Hypothalamus (tissue), 51 donors: ENCODE measurements at places on chromosomes 3 and 15.

- DNase-seq = no peak
These were observed 150.8 kb upstream of the KCNMB2 start for GRCh38 chr3:178385280-178385952.

DNA sequence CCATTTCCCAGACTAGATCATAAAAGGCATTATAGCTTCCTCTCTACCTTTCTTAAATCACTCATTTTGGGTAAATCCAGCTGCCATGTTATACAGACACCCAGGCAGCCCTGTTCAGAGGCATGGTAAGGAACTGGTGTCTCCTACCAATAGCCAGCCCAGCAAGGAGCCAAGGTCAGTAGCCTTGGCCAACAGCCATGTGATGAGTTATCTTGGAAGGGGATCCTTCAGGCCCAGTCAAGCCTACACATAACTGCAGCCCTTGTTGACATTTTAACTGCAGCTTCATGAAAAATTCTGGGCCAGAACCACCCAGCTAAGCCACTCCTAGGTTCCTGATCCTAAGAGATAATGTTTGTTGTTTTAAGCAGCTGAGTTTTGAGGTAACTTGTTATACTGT is 29.0 kb upstream of the ZMAT3 start:
- DNase-seq = no peak

GRCh38 chr3:188861842-188862744 is 309.7 kb upstream of the TPRG1 start:
- DNase-seq = no peak

DNA sequence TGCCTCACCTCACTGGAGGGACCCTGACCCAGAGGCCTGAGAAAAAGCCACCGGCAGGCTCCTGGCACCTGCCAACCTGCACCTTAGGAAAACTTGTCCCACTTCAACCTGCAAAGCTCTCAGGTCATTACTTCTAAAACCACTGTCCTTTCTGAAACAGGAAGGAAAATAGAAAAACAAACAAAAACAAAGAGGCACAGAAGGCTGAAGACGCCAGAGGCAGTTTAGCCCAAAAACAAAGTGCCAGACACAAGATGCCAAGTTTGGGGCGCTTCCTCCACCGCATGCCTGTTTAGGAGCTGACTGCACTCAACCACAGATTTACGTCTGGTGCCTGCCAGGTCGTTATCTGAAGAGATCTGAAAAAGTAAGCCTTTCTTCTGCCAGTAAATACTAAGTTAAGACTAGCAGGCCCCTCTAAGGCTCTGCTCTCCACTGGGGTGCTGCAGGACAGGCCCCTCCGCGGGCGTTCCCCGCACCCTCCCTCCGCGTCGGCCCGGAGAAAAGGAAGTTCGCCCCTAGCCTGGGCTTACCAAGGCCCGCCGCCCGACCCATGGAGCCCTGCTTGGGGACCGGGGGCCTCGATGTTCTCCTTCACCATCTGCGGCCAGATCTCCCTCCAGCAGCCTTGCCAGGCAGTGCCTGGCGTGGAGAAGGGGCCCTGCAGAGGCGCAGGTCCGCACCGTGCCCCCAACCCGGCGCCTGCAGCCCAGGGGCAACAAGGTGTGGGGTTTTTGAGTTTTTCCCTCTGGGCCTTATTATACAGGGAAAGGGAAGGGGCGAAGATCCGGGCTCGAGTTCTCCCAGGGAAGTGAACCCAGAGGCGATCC is 1.3 kb downstream of the GOLGA8A start:
- DNase-seq = no peak

DNA sequence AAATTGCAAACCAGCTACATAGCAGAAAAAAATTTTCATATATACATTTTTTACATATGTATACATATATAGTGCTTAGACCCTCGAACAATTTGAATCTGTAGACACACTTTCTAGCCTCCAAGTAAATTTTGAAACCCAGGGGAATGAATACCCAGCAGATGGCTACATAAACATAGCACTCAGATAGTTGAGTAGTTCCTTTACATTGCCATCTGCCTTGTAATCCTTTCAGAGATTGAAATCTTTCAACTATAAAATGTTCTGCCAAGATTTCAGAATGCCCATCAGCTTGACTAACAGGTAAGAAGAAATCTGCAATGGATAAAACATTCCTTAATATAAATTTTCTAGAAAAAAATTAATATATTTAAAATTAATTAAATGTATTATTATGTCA is 1333.5 kb upstream of the CADM2 start:
- no peak for DNase-seq

DNA sequence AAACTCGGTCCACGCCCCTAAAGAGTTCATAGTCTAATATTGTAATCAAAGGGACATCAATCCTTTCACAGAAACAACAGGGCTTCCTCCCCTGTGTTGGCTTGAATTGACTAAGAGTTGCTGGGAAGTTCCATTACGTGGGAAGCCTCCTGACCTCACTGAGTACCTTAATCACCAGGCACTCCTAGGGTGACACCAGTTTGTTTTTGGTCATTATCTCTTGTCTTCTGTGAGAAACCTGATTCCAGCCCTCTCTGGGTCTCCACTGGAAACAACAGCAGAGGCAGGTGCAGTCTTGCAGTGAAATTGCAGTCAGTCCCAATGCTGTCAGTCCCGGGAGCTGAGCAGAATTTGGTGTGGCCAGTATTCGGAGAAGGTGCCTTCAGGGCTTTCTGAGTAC is 55.4 kb downstream of the BOC start:
- no peak for DNase-seq

DNA sequence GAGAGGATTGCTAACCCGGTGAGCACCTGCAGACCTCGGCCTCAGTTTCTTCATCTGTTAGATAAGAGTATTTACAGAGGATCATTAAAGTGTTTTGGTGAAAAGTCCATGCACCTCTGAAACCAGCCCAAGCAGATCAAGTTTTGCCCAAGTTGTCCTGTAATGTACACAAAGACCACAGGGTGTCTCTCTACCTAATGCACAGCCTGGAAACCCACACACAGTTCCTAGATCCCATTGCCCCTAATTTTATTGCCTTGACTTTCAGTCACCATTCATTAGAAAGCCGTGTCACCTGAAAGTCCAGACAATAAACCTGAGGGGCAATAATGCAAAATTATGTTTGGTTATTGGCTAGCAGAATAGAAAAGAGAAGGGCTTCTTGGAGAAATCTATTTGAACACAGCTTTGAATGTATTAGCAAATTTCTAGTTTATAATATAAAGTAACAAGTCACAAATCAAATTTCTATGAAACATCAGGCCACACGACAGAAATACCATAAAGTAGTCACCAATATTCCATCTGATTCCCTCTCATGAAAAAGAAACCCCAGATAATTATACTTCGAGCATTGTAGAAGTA is 161.3 kb upstream of the SLC2A2 start:
- DNase-seq = no peak

DNA sequence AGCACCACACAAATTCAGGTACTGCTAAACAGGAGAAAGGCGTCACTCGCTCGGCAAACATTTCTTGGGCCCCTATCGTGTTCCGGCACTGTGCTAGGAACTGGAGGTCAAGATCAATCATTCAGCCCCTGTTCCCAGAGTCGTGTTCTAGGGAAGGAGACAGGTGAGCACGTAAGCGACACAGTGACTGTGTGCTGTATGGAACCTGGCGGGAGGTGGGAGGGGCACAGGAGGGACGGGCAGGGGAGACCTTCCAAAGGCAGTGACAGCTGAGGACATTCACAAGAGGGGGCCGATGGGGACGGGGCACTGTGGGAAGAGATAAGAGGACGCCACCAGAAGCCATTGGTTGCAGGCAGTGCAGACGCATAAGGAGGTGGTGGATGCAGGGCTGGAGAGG is 32.2 kb downstream of the BDH1 start:
- no peak for DNase-seq

DNA sequence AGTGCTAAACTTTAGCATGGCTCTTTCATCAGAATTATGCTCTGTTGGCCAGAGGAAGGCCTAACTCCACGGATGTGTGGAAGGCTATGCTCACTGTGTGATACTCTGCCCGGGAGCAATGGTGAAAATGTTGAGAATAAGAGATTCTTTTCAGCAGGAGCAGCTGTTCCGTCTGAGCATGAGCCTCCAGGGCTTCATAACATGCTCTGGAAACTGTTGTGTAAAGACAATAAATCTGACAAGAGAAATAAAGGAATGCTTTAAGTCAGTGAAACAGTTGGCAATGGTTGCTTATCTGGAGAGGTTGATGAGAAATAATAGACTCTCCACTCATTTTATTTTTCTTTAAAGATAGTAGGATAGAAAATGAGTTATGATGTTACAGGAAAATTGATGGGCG is 269.8 kb downstream of the DIPK2A start:
- no peak for DNase-seq

- no peak for DNase-seq
These were observed 188.7 kb downstream of the NSUN3 start for GRCh38 chr3:94251566-94251965.

DNA sequence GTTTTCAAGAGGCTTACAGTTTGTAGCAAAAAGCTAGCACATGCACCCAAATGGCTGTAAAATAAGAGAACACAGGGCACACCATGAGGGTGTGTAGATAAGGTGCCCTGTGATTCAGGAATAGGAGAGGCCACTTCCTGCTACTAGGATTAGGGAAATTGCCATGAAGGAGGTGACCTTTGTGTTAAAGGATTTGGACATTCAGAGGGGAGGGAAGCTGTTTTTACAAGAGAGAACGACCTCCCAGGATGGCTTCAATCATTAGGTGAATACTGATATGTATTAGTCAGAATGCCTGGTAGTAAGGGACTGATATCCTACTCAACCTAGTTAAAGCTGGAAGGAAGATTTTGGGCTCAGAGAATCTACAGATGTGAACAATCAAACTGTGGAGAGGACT is 35.7 kb upstream of the ABHD17C start:
- DNase-seq = no peak

DNA sequence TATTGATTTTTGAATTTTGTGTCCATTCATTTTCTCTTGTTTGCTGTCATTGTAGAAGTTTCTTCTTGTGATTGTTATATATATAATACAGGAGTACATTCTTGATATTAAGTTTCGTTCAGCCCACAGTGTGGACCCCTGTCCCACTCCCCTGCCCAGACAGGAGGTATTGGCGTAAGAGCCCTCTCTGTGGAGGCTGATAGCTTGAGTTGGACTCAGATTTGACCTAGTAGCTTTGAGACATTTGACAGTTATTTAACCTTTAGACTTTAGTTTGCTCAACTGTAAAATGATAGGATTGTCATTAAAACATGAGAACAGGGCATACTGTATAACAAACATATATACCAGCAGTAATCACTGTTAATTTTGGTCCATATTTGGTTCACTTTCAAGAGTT is 27.1 kb downstream of the GPR171 start:
- DNase-seq = no peak

GRCh38 chr3:179956416-179956830 is 80.3 kb downstream of the PEX5L start:
- no peak for DNase-seq

DNA sequence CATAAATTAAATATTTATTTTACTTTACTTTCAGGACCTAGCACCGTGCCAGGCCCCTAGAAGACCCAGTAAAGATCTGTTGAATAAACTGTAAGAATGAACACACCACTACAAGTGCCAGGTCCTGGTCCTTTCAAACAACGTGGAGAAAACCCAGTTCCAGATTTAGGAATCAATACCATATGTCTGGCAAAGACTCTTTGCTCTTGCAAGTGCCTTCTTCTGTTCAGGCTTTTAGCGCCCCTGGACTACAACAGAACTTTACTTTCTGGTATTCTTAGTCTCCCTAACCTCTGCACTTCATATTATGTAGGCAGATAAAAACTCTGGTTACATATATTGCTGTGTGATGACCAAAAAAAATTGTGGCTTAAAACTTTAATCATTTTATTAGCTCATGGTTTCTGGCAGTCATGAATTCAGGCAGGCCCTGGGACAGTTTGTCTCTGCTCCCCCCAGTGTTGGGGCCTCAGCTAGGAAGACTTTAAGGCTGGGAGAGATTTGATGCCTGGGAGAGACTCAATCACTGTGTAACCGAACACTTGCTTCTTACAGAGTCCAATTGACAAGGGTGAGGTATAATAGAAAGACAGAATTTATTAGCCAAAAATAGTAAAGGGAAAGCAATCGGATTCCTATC is 2.9 kb upstream of the PSMA4 start:
- DNase-seq = no peak

DNA sequence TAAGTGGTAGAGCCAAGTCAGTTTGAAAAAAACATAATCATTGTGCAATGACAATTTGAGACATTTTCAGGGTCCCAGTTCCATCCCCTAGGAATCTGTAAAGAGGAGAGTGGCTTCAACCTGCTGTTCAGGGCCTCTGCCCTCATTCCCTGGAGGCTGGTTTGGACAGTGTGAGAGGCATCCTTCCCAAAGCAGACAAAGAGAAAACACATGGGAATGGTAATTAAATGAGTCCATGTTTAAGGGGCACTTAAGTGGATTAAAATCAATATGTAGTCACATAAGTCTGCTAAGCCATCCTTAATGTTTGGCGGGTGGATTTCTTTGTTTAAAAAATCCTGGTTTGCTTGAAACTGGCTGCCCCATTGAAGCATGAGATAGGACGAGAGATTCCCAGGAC is 146.3 kb upstream of the CTDSPL start:
- no peak for DNase-seq

GRCh38 chr15:51634591-51635198 is 12.1 kb upstream of the DMXL2 start:
- DNase-seq = no peak

DNA sequence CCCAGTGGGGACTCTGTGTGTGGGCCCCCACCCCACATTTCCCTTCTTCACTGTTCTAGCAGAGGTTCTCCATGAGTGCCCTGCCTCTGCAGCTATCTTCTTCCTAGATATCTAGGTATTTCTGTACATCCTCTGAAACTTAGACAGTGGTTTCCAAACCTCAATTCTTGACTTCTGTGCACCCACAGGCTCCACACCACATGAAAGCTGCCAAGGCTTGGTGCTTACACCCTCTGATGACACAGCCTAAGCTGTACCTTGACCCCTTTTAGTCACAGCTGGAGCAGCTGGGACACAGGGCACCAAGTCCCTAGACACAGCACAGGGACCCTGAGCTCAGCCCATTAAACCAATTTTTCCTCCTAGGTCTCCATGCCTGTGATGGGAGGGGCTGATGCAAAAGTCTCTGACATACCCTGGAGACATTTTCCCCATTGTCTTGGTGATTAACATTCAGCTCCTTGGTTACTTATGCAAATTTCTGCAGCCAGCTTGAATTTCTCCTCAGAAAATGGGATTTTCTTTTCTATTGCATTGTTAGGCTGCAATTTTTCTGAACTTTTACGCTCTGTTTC is 304.5 kb downstream of the OTOL1 start:
- no peak for DNase-seq
